ENCODE measurements at places on chromosomes 7 and 10.

DNA sequence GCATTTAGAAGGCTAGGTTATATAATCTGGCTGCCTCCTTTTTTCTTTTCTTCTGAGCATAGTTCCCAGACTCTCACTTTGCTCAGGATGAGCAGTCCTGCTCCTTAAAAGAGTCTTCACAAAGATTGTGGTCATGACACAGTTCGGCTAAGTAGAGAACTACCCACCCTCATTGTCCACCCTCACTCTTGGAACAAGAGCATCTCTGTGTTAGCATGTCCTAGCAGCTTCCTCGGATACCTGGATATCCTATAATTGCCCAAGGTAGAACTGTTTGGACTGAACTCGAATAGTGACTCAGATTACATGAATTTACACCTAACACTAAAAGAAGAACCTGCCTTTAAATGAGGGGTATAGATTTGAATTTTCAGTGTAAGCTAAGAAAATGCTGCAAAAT, 572.0 kb downstream of the SUGCT start:
- DNase-seq, result no peak

DNA sequence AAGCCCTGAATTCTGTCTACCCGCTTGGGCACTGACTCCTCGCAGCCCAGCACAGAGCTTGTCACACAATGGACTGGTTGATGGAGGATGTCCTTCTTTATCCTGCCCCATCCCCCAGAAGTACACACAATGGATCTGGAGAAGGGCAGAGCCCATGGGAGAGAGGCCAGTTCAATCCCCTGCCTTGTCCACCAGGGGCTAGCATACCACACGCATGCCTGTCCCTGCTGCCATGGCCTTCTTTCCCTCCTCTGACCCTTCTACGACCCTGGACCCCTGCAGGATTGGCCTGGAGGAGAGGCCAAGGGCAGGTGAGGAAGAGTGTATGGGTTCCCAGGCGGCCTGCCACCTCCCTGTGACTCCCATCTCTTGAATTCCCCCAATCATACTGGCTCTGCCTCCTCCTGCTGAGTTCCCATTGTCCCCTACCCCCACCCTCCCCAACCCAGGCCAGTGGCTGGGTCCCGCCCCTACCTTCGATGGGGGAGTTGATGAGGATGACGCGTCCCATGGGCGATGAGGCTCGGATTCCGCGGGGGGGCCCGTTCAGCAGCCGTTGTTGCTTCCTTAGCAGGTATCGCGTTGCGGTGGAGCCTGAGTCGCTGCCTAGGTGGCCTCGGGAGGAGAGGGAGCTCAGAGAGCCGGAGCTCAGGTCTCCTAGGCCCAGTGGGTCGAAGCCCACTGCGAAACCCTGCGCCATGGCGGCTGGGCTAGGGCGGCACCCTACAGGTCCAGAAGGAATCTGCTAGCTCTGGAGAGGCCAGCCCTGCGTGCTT, 1.2 kb downstream of the PDZD7 start:
- DNase-seq, result no peak

DNA sequence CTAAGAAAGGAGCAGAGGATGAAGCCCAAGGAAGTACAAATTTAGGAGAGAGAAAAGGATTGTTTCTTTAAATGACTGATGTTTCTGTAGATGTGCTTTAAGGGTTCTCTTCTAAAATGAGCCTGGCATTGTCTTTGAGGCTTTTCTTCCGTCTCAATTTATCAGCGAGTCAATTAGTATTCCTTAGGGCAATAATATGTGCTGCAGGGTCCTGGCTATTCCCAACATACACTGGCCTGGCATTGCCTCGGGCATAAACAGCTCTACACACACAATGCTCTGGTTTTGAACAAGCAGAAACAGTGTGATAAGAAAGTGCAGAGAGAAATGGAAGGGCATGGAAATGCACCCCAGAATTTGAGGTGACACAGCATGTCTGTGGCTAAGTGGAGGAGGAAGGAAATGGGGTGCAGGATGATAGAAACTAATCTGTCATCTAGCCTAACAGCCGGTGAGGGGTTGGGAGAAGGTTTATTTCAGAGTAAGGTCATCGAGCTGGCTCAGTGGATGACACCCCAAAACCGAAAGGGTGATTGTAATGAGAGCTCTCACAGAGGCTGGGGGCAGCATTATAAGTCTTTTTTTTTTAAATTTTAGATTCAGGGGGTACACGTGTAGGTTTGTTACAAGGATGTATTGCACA, 67.5 kb upstream of the ARHGAP21 start:
- DNase-seq, result no peak

GRCh38 chr10:71933651-71934050, 30.5 kb upstream of the CHST3 start:
- no peak for DNase-seq

DNA sequence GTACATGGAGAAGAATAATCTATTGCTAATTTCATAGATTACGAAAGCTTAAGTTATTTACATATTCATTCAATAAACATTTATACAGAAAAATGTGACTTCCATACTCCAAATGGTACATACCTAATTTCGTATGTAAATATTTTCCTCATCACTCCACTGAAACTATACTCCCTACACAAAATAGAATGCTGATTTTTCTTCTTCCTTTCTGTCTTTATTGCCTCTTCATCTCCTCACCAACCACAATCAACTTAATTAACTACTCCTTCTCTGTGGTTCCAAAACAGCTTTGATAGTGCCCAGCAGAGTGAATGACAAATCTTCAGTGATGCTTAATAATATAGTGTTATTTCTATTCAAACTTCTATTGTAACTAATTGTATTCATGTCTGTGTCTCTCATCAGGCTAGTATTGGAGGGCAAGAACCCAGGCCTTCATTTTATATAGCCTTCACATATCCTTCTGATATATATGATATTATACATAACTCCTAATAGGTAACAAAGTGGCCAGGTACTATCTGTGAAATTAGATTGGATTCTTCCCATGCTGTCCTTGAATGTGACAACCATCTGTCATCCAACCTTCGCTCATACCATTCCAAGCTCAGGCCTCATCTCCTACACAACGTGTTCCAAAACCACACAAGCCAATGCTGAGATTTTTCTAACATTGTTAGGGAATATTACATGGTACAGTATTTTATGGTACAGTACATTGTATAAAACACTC, 5.3 kb downstream of the ITGB1 start:
- no peak for DNase-seq

- DNase-seq, result no peak
Measured at GRCh38 chr7:101816595-101817470, 593 bp upstream of the CUX1 start.

DNA sequence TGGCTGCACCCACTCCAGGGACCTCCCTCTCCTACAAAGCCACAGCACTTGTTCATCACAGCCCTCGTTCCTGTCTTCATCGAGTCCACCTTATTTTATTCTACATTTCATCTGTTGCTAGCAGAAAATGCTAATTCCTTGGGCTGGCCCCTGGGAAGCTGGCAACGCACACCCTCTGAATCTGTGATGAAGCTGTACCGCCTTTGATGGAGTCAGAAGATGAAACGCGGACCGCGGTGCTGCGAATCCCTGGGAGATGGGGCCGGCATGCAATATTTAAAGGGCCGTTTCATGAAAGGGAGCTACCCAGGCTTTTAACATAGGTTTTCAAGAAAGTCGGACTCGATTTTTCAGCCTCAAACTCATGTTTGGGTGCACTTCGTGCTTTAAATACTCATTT, 88.5 kb downstream of the NPTX2 start:
- DNase-seq, result no peak

- no peak for DNase-seq
Measured at GRCh38 chr10:127424594-127425264, 124.4 kb upstream of the NPS start.

DNA sequence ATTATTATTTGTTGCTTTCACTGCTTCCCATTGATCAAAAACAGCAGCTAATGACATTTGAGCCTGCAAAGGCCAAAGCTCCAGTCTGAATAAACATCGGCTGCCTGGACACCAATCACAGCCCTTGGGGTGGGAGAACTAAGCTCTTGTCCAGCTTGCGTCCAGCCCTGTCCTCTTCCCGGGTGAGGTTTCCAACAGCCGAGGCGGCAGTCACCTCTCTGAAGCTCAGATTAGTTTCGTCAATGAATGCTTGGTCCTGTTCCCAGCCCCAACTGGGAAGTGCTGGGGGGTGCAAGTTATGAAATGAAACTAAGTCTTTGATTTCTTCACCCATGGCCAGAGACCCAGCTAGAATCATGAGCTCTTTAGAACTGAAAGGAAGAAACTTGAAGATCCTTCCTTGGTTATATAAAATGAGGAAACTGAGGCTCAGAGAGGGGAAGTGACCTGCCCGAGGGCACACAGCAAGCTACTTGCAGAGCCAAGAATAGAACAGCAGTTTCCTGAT, 114.0 kb upstream of the TCF7L2 start:
- DNase-seq, result no peak

GRCh38 chr10:81068460-81068859, 530.8 kb downstream of the SH2D4B start:
- no peak for DNase-seq

DNA sequence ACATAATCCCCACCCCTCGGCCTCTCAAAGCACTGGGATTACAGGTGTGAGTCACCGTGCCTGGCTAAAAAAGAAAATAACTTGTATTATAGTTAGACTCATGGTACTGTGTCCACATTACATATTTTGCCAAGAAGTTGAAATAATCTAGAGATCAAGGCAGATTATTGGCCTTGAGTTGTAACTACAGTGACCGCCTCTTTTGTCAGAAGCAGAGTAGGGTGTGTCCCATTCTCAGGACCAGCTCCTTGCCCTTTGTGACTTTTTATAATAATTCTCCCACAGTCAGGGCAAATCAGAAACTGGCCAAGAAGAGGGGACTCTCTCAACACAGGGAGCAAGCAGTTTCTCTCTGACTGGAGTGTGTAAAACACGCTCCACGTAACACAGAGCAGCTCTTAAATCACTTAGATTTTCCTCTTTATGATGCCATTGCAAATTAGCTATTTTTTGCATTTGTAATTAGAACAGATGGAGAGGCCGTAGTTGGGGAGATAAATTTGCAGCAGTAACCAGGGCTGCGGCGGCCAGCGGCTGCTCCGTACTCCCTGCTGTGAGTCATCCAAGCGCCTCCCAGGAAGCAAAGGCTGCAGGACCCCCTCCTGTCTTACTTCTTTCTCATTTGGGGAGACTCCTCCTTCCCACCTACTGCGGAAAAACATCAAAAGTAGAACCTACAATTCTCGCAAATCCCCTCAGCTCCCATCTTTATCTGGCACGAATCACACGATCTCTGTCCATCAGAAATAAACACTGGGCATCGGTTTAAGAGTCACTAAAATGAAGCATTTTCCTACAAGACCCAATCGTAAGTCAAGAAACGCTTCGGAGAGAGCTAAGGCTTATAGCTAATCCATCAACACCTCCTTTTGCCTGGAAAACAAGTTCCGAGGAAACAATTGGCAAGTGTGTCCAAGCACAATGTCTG, 32.1 kb upstream of the MSRB2 start:
- no peak for DNase-seq

- no peak for DNase-seq
Measured at GRCh38 chr7:54988516-54988915, 30.3 kb upstream of the EGFR start.

DNA sequence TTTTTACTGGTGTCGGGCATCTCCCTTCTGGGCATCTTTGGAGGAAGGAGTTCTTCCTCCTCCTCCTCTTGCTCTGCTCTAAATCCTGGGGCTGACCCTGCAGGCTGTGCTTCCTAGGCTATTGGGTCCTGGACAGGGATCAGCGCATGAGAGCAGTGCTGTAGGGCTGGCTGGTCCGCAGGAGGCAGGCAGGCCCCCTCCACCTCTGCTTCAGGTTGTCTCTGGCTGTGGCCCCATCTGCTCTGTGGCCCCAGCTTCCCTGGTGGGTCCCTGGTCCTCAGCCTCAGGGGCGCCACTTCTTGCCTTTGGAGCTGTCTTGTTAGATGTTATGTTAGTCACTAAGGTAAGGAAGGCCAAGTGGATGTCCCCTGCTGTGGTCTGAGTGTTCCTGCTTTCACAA, 237.3 kb upstream of the PITRM1 start:
- no peak for DNase-seq

DNA sequence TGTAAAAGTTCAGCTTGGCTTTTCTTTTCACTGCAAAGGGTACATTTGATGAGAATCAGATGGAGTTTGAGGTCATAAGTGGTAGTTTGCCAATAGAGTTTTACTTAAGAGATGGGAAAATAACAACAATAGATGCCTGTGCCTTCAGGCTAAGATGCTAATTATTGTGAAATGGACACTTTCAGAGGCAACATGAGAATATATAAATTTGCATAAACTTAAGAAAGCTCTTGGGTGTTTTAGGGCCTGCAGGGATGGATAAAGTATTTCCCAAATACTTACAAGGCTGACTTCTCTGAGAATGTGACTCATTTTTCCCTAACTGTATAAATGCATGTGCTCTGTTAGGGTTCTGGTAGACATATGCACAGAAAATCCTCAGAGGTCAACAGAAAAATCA, 200.3 kb upstream of the SVIL start:
- no peak for DNase-seq

GRCh38 chr10:61986382-61986781, 84.9 kb downstream of the ARID5B start:
- no peak for DNase-seq

- no peak for DNase-seq
Measured at GRCh38 chr10:22251751-22252223, 34.0 kb upstream of the EBLN1 start.

- no peak for DNase-seq
Measured at GRCh38 chr10:85612378-85612775, 754.2 kb downstream of the GRID1 start.

GRCh38 chr7:57328457-57328856, 121.5 kb upstream of the ZNF716 start:
- no peak for DNase-seq

GRCh38 chr10:75952093-75952492, 520.7 kb downstream of the LRMDA start:
- no peak for DNase-seq

All from NCI-H1436 treated with DMSO at 0.1 percent for 48 hours (cell line).